Cardiac septum (tissue), 1 donor: ENCODE measurements at places on chromosomes 7 and 10. TPM values are rescaled to one million over a fixed set of nuclear protein-coding genes. Genes with fewer than 3 reads are reported as not detected.

HDAC9 gene
- 87.5 TPM for total RNA-seq

ADAM12 gene
- 1.3 TPM for total RNA-seq

GRCh38 chr10:8590518-8590917 is 536.0 kb downstream of the GATA3 start:
- DNase-seq: no peak

- DNase-seq: no peak
These were observed 7.2 kb upstream of the HGF start for GRCh38 chr7:81776948-81777630.

DNA sequence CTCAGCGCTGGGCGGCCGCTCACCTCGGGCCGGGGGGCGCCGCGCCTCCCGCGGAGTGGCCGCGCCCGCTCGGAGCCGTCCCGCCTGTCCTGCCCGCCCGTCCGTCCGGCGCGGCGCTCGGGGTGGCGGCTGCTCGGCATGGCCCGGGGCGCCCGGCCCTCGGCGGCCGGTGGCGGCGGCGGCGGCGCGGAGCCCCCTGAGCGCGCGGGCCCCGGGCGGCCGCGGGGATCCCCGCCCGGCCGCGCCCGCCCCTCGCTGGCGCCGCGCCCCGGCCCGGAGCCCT is 338 bp downstream of the SDK1 start:
- DNase-seq: no peak
